Subcutaneous preadipocyte (primary cell): ENCODE measurements at places on chromosomes 13 and 19. TPM values are rescaled to one million over a fixed set of nuclear protein-coding genes. Genes with fewer than 3 reads are reported as not detected.

ZSCAN18 gene
- total RNA-seq = 10.2 and 25.7 TPM in 2 replicates

CCNA1 gene
- total RNA-seq = 0.20 and 0.73 TPM in 2 replicates

IGLON5 gene
- total RNA-seq = not detected in 2 replicates

GPR12 gene
- total RNA-seq = not detected in 2 replicates

CEBPA gene
- 0.37 and 0.39 TPM in 2 replicates for total RNA-seq

TMEM221 gene
- total RNA-seq = not detected in 2 replicates

ZNF382 gene
- 2.2 and 2.7 TPM in 2 replicates for total RNA-seq

CPT1C gene
- total RNA-seq = 16.0 and 22.0 TPM in 2 replicates

SERP2 gene
- 4.7 and 5.9 TPM in 2 replicates for total RNA-seq

RFXAP gene
- total RNA-seq = 1.1 and 1.8 TPM in 2 replicates

GAPDHS gene
- total RNA-seq = under 0.01 TPM in 1 of 2 replicates, not detected in the other

MUC16 gene
- under 0.01 TPM in 1 of 2 replicates, not detected in the other for total RNA-seq

ADAMTS10 gene
- total RNA-seq = 1.2 and 4.0 TPM in 2 replicates

PODNL1 gene
- 0.20 and 0.73 TPM in 2 replicates for total RNA-seq

PPM1N gene
- 1.5 and 2.5 TPM in 2 replicates for total RNA-seq

ERICH4 gene
- not detected in 2 replicates for total RNA-seq

ZNF112 gene
- 4.4 and 5.1 TPM in 2 replicates for total RNA-seq

FXYD7 gene
- not detected in 2 replicates for total RNA-seq

ZNF66 gene
- 4.3 and 4.8 TPM in 2 replicates for total RNA-seq

TYROBP gene
- not detected in 2 replicates for total RNA-seq

LILRB3 gene
- total RNA-seq = 0.20 TPM in 1 of 2 replicates, not detected in the other

SSC5D gene
- total RNA-seq = 9.2 and 14.7 TPM in 2 replicates

MISP3 gene
- total RNA-seq = 0.39 and 0.73 TPM in 2 replicates

RNF113B gene
- total RNA-seq = not detected in 2 replicates

ABCC4 gene
- 16.9 and 27.4 TPM in 2 replicates for total RNA-seq

ZGLP1 gene
- 0.20 and 0.37 TPM in 2 replicates for total RNA-seq

ICAM5 gene
- under 0.01 and 0.20 TPM in 2 replicates for total RNA-seq
